ENCODE measurements at places on chromosomes 12 and 14. TPM values are rescaled to one million over a fixed set of nuclear protein-coding genes. Genes with fewer than 3 reads are reported as not detected.

GRCh38 chr12:38527631-38528030 lies 211.1 kb downstream of the ALG10B start:
- DNase-seq, result no peak

ARF3 gene
- 58.3 TPM for total RNA-seq

OR4E2 gene
- total RNA-seq, result not detected

ARHGAP9 gene
- 125 TPM for total RNA-seq

SRGAP1 gene
- 0.07 TPM for total RNA-seq

DNA sequence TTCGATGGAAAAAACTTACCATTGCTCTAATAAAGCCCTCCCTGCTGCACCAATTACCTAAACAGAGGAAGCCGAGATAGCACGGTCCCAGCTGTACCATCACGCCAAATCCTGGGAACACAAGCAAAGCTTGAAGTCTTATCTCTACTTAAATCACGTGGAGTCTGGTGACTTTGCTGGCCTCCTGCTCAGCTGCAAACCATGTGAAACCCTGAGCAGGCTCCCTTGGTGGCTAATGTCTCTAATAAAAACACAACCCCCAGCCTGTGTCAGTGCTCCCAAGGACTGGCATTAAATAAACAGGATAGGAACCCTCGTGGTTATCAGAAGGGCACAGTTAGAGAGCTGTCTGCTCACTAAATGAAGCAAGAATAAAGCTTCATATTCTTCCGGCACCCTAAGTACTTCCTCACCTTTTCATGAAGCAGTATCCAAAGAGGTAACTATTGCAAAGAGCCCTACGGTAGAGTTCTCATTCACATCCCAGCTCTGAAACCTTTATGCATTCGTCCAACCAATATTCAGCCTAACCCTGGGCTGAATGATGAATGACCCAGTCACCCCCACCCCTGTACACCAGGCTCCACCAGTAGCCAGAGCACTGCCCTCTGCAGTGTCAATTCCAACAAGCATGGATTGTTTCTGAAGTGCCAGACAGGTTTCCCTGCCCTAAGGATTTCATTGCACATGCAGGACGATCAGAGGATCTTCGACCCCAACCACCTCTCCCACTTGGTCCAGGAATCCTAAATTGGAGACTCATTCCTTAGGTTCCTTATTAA lies 452.7 kb upstream of the TMPO start:
- DNase-seq, result no peak

AHNAK2 gene
- total RNA-seq, result not detected

- DNase-seq, result peak; percentile 13
Observed at GRCh38 chr12:124240493-124240892, 54.4 kb upstream of the RFLNA start.

- DNase-seq, result no peak
Observed at GRCh38 chr14:87705439-87705896, 287.5 kb downstream of the GALC start.

TMEM253 gene
- total RNA-seq, result not detected

DNA sequence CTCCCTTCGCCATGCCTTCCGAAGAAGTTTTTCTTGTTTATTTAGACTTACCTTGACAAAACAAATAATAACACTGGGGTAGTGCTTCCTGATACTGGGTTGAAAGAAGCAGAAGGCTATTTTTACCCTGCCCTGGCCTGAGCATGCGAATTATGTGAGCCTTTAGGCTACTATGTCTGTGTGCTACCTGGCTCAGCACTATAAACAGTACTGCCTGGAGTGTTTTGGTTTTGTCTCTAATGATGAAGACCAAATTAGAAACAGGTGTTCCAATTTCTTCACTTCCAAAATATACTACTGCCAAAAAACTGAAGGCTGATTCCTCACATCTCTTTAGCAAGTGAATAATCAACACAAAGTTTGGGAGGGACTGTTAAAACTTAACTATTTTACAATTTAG lies 7.6 kb upstream of the OVCH1 start:
- no peak for DNase-seq

Data from activated CD8-positive, alpha-beta T cell treated with anti-CD3 and anti-CD28 coated beads for 36 hours (primary cell).